ENCODE measurements at places on chromosomes 1 and 21.

DNA sequence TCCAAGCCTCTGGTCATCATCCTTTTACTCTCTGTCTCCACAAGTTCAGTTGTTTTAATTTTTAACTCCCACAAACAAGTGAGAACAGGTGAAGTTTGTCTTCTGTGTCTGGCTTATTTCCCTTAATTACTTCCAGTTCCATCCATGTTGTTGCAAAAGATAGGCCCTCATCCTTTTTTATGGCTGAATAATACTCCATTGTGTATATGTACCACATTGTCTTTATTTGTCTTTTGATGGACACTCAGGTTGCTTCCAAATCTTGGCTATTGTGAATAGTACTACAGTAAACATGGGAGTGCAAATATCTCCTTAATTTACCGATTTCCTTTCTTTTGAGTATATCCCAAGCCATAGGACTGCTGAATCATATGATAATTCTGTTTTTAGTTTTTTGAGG lies 262.5 kb downstream of the HHAT start:
- no peak for DNase-seq

DNA sequence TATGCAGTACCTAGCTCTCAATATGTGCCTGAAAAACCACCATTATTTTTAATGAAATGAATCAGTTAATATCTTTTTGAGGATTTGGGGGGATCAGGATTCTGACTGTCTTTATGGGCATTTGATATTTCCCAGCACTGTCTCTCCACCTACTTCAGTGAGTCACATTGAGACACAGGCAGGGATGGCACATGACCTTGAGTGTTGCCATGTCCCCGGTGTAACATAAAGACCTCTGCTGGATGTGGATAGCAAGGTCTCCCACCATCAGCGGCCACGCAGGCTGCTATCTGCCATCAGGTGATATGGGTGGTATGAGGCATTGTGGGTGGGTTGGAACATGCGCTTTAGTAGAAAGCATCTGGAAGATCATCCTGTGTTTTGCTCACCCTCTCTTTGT lies 103.2 kb downstream of the RGL1 start:
- no peak for DNase-seq

DNA sequence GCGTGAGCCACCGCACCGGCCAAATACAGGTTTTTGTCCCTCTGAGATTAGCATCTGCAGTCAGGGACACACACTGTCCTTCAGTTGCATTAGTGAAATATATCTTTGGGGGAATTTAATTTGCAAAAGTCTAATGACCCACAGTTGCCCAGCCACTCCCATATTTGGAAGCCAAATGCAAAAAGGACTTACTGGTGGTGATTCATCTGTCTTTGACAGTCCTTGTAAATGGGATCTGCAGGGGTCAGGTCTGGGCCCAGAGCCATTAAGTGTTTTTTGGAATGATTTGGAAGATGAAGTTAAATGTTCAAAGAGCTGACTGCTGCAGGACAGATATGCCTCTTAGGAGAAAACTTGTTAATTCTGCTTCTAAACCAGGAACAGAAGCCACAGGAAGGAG lies 44.6 kb upstream of the DNASE2B start:
- DNase-seq: no peak

- DNase-seq: no peak
Observed at GRCh38 chr1:58857680-58858673, 74.1 kb upstream of the JUN start.

- DNase-seq: no peak
Observed at GRCh38 chr1:72066431-72066830, 215.9 kb downstream of the NEGR1 start.

DNA sequence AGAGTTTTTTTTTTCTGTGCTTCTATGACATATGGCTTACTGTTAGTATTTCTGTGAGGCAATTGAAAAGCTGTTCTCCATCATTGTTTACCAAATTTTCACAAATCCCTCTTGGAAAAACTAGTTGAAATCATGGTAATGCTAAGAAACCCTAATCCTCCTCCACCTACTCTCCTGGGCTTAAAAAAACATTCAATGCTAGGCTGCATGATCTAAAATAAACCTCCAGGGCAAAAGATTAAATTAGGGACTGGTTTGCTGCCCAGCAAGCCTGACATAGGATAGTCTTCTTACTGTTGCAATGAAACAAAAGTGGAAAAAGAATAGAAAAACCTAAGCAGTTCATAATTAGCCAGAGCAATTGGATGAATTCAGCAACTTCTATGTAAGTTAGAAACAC lies 16.1 kb downstream of the C1orf52 start:
- no peak for DNase-seq

DNA sequence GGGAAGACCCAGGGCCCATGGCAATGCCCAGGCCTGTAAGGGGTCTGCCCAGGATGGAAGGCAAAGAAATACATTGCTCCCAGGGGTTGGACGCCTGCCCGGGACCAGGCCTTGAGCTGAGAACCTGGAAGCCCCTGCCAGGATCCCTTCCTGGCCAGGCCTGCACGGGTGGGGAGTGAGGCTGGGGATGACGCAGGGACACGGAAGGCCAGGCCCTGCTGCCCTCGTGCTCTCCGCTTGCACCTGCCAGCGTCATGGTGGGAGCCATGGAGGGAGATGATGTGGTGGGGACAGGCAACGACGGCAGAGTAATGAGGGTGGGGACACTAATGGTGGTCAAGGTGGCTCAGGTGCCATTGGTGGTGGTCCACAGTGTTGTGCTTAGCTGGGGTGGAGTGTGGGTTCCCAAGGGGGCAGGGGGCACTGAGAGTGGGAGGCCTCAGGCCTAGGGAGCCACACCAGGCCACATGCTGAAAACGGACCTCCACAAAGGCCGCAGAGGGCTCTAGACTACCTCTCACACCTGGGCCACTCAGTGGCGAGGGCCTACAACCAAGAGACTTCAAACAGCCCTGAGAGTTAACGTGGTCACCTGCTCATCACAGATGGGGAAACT lies 4.3 kb downstream of the HES3 start:
- DNase-seq: no peak

DNA sequence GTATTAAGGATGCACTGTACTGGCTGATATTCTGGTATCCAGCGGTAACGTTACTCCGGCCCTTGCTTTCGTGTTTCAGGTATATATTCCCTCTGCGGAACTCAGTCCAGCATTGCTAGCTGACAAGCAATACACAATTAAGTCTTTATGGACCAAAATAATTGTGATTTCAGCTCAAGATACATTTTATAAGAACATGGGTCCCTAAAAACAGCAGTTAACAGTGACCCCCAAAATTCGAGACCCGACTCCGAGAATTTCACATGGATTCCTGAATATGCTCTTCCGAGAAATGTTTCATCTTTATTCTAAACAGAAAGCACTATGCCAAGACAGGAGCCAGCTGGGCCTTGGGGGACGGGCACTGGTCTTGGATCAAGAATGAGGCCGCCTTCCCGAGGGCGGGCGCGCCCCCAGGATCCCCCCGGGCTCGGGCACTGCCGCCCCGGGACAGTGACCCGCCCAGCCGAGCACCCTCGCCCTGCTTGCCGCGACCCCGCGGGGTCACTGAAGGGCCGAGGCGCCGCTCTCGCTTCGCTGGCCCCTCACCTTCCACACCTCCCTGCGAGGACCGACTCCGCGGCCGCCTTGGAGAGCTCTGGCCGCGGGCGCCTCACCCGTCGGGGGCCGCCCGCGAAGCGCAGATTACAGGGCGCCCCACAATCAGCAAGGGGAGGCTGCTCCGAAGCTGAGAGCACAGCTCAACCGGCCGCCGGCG lies 610 bp downstream of the SCYL3 start:
- DNase-seq: no peak

DNA sequence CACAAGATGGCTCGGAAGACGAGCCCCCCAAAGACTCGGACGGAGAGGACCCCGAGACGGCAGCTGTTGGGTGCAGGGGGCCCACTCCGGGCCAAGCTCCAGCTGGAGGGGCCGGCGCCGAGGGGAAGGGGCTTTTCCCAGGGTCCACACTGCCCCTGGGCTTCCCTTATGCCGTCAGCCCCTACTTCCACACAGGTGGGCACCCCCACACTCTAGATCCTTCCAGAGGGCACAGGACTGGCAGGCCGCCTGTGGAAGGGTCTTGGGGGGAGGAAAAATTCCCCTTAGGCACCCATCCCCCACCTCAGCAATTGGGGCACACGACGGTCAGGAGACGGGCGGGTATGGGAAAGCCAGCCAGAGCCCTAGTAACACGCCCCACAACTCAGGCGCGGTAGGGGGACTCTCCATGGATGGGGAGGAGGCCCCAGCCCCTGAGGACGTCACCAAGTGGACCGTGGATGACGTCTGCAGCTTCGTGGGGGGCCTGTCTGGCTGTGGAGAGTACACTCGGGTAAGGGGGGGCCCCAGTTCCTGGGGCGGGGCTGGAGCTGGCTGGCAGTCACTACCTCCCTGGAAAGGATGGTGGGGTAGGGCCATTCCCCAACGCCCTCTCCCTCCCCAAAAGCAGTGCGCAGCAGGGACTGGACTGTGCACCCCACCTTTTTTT lies 16.1 kb downstream of the NOC2L start:
- no peak for DNase-seq

- DNase-seq: no peak
Observed at GRCh38 chr1:82587371-82587770, 786.6 kb downstream of the ADGRL2 start.

- no peak for DNase-seq
Observed at GRCh38 chr21:37369307-37369854, 2.8 kb downstream of the DYRK1A start.

DNA sequence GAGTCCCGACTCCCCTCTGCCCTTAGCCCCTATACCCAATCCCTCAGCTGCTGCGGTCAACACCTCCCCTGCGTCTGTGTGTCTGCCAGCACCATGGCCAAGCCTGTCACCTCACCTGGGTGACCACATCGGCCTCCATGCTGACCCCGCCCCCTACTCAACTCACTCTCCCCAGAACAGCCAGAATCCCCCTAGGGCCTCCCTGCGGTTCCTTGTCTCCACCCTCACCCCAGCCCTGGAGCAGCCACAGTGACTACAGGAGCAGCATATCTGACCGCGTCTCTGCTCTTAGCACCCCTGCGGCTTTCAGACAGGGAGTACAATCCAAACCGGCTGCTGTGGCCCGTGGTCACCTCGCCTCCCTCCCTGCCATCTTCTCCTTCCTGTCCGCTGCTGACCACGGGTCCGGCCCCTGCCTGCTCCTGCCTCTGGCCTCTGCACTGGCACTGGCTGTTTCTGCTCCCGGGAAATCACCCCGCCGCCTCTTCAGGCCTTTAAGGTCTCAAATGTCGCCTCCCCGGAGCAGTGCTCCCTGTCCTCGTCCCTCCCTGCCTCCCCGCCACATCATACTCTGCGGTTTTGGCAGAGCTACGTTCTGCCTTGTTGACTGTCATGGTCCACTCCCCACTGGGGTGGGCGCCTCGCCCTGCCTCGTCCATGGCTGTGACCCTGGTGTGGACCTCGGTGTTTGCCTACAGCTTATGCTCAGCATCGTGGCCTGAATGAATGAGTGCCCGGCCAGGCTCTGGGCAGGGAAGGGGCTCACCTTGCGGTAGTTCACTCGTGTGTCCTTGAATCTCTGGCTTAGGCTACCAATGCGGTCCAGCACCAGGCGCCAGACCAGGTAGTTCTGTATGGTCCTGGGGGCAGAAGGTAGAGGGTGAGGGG lies 11.1 kb downstream of the PRXL2B start:
- no peak for DNase-seq

- no peak for DNase-seq
Observed at GRCh38 chr1:113918243-113918642, 10.9 kb upstream of the HIPK1 start.

DNA sequence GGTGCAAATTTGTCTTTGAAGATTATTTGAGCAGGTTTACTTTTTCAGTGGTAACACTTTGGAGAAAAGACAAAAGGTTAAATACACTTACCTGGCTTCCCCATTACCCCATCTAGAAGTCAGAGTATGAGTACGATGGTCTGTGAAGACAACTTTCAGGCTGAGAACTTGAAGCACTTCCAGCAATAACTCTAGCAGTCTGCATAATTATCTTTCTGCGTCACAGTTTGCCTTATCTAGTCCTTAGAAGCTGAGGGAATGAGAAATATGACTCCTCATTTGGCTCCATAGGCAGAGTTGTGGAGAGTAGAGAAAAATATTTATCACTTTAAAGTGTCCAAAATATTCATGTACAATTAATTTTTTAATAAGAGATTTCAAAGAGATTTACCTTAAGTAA lies 323.4 kb upstream of the CAMK1G start:
- DNase-seq: no peak

GRCh38 chr1:240526312-240526711 lies 85.6 kb downstream of the GREM2 start:
- no peak for DNase-seq

DNA sequence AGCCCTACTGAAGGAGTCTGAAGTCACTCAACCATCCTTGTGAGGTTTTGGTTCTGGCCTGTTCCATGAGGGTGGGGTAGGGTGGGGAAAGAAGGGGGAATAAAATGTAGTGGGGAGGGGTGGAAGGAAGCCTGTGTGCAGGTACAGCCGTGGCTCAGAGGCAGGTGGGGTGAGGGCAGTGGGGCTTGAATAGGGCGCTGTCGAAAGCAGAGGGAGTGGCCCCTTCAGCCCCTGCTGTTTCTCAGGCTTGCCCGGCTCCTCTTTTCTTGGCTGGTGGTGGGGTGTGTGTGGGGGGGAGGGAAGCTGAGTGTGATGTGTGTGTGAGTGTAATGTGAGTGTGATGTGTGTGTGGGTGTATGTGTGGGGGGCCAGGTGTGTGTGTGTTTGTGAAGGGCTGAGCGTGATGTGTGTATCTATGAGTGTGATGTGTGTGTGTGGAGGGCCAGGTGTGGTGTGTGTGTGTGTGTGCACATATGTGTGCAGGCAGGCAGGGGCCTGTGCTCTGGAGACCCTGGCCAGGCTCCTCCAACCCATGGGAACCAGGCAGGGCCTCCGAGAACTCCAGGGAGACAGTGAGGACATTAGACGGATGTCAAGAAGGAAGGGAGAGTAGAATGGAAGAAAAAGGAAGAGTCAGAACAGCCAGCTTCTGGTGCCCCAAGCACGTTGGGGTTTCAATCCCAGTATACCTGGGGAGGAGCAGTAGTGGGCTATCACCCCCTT lies 9.0 kb downstream of the SOX13 start:
- no peak for DNase-seq

- DNase-seq: no peak
Observed at GRCh38 chr1:213122514-213122929, 71.5 kb downstream of the RPS6KC1 start.

- DNase-seq: no peak
Observed at GRCh38 chr1:208465266-208465665, 221.1 kb upstream of the PLXNA2 start.

DNA sequence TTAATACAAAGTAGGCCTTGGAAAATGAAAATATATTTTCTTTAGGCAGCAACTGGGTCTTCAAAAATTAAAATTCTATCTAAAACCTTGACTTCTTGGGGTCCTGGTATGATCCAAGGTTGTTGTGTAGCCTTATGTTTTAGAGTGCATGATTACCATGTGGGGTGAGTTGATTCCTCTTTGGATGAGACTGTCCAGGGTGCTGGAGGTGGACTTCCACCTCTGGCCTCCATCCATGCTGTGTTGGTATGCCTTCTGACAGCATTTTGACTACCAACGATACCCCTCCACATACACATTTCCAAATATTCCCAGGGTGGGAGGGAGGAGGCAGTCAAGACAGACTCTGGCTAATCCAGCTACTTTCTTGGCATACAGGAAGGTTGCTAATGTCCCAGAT lies 205.0 kb downstream of the TNR start:
- no peak for DNase-seq

Data from activated naive CD4-positive, alpha-beta T cell (primary cell).